Lower lobe of right lung (tissue), 2 donors: ENCODE measurements at places on chromosomes 4 and X.

DNA sequence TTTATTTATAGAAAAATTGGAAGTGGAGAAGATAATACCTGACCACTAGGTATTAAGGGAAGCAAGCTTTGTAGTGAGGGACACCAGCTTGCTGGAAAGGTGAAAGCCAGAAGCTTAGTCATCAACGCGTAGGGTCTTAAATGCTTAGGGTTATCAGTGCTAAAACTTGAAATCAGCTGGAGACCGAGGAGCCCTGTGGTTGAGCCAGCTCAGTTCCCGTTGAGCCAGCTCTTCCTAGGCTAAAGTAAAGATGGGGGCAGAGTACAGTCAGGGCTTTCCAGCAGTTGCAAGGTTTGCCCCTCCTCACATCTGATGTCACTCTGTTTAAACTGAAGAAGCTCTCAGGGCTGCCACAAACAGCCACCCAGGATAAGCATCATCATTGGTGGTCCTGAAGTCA lies 240.7 kb downstream of the DCLK2 start:
- DNase-seq, result no peak

GRCh38 chr4:8277356-8278008 lies 7.9 kb downstream of the HTRA3 start:
- DNase-seq, result no peak

DNA sequence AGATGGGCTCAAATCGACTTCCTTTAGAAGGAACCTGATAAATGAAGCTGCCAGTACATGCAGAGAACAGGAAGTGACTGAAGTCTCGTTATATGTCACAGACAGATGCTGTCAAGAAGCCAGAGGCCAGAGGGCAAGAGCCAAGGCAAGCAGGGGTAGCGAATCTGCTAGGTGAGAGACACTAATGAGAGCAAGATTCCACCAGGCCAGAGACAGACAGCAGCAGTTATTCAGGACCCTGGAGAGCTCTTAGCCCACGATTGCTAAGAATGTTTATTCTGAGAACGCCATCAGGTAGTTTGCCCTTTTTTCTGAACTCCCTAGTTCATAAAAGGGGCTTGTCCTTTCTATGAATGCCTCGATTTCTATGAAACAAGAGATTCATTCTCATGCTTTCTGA lies 73.7 kb downstream of the BEND2 start:
- no peak for DNase-seq

GRCh38 chrX:53018627-53019026 lies 30.0 kb upstream of the GPR173 start:
- no peak for DNase-seq
